ENCODE measurements at places on chromosomes 6 and 20.

DNA sequence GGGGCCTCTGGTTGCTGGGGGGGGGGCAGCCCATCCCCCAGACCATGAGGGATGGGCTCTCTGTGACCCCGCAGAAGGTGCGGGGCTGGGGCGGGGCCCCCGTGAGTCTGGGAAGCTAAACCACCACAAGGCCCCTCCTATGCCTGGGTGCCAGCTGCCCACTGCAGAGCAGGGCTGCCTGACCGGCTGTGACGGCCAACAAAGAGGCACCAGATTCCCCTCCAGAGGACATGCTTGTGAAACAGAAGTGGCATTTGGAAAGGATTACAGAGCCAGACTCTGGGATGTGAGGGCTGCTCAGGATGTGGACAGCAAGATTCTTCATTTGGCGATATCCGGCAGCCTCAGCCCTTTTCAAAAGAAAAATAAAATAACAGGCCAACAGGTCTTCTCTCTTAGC lies 16.5 kb upstream of the NTSR1 start:
- DNase-seq: no peak

DNA sequence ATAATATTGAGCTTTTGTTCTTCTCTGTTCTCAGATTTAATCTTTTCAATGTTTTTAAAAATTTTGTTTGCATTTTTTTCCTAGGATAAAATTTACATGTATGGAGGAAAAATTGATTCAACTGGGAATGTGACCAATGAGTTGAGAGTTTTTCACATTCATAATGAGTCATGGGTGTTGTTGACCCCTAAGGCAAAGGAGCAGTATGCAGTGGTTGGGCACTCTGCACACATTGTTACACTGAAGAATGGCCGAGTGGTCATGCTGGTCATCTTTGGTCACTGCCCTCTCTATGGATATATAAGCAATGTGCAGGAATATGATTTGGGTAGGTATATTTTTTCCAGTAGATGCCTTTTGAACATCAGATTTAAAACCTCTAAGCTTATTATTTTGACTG lies 89.8 kb downstream of the ATRN start:
- DNase-seq: no peak

DNA sequence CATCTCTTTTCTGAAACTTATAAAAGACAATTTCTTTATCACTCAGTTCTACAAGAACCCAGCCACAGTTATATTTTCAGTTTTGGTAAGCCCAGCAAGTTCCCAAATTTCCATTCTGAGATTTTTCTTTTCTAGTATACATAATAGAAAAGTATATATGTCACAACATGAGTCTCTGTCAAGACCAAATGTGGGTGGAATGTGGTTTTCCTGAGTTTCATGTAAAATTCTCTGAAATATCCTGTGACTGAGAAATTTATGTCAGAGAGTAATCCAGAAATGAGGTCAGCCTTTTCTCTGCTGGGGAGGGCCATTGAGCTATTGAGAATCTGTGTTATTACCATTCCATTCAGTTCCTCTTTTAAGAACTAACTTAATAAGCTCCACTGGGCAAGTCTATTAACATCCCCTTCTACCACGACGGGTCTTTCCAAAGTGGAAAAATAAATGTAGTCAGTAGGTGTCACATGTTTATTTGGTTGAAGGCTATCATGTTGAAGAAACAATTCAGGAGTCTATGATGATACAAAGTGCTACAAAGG lies 100.7 kb upstream of the HMGN3 start:
- DNase-seq: no peak

- no peak for DNase-seq
Observed at GRCh38 chr20:4844751-4845465, 123.2 kb downstream of the PRND start.

- no peak for DNase-seq
Observed at GRCh38 chr6:137631323-137631722, 137.1 kb upstream of the OLIG3 start.

DNA sequence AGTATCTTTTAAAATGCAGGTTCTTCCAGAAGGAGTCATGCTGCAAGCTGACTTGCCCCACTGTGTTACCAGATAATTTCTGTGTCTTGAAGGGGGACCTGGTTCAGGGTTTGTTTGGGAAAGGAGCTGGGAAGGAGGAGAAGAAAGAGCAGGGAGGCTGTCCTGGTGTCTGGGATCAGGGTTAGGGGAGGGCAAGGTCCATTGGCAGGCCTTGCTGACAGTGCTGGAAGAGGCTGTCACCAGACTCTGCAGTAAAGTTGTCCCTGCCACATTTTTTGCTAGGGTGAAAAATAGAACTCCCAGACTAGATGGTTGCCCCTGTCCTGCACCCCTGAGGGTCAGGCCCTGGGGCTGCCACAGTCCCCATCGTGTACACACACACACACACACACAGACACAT lies 14.9 kb downstream of the GLP1R start:
- no peak for DNase-seq

DNA sequence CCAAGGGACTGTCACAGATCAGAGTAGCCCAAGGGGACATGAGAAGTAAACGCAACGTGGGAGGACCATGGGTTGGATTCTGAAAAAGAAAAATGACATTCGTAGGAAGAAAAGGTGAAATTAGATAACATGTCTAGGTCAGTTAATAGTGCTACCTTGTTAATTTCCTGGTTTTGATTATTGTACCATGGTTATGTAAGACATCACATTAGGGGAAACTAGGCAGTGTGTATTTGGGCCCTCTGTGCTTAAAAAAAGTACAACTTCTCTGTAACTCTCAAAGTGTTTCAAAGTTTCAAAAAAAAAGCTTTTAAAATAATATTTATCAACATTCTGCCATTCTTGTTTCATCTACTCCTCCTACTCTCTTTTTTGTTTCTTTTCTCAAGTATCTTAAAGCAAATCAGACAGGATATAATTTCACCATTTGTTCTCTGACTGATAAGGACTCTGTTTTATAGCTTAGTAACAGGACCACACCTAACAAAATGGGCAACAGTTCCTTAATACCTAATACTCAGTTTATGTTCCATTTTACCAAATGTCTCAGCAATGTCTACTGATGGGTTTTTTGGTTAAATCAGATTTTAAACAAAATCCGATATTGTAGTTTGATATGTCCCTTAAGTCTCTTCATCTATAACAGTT lies 97.1 kb upstream of the PLCB4 start:
- no peak for DNase-seq

- DNase-seq: no peak
Observed at GRCh38 chr6:76707630-76708029, 635.2 kb upstream of the IMPG1 start.

GRCh38 chr6:17423026-17423425 lies 29.6 kb downstream of the CAP2 start:
- no peak for DNase-seq
